ENCODE measurements at places on chromosomes 5 and 9.
A peak's percentile ranks its signal among the peaks of the same experiment; 100 is the strongest.

DNA sequence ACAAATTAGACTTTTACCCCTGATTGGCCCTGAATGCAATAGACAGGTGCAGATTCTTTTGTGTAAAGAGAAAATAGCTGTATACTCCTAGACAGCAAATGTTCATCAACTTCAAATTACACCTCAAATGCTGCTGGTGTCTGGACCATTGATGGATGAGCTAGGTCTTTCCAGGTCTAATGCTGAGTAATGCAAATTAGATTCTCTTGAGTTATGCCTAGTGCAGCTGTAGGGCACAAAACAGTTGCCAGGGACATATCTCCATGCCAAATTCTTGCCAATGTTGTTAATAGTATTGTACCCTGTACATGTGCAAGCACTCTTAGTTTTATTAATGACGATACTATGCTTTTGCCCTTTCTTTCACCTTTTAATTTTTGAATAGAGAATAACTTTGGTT is 72.3 kb upstream of the CNTLN start:
- no peak for DNase-seq

DNA sequence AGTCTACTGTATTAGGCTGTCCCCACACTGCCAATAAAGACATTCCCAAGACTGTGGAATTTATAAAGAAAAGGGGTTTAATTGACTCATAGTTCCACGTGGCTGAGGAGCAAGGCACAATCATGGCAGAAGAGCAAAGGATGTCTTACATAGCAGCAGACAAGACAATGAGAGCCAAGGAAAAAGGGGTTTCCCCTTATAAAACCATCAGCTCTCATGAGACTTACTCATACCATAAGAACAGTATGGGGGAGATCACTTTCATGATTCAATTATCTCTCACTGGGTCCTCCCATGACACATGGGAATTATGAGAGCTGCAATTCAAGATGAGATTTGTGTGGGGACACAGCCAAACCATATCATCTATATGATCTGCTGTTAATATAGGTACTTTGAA is 14.8 kb upstream of the FSTL4 start:
- no peak for DNase-seq

- DNase-seq: no peak
Measured at GRCh38 chr5:94782383-94782782, 163.9 kb downstream of the SLF1 start.

- DNase-seq: no peak
Measured at GRCh38 chr5:54421976-54422375, 33.5 kb upstream of the HSPB3 start.

DNA sequence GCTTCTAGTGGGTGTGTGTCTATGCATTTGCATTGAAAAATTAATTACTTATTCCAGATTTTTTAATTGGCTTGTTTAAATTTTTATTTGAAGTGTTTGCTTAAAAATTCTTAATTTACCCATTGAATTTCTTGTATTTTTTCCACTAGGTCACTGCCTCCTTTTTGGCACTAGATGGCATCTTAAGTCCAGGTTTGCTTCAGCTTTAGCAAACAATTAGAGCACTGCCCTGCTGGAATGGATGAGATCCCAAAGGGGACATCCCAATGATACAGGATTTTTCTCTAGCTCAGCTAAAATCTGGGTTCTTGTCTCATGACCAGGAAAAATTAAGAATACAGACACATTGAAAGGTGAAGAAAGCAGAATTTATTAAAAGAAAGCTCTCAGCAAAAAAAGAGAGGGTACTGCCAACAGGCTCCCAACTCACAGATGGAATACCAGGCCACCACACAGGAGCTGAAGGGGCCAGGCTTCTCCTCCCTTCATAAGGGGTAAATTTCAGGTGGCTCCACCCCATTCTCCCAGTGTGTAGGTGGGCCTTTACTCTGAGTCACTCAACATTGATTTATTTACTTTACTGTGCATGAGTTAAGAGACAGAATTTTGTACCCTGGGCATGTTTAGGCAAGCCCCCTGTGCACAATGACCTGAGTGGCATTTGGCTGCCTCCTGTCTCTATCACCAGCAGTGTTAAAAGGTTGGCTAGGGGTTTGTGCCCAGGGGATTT is 532.4 kb downstream of the ANXA1 start:
- no peak for DNase-seq

GRCh38 chr9:78130004-78130403 is 98.4 kb upstream of the GNAQ start:
- DNase-seq: no peak

DNA sequence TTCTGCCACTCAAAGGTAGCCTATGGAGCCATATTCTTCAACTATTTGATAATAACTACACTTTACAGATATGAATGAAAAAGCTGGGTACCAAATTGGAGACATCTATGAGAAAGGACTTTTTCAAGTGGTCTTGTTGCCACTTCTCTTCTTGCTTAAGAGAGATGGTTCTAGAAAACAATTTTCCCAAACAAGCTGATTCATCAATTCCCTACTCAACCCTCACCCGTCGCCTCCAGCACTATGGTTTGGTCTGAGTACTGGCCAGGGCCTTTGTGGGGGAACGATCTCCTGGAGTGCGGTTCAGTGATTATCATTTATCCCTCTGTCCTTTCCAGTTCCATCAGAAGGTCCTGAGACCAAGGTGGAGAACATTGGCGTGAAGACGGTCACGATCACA is 56.8 kb downstream of the IL31RA start:
- no peak for DNase-seq

- no peak for DNase-seq
Measured at GRCh38 chr5:20683241-20683940, 695.4 kb upstream of the CDH18 start.

DNA sequence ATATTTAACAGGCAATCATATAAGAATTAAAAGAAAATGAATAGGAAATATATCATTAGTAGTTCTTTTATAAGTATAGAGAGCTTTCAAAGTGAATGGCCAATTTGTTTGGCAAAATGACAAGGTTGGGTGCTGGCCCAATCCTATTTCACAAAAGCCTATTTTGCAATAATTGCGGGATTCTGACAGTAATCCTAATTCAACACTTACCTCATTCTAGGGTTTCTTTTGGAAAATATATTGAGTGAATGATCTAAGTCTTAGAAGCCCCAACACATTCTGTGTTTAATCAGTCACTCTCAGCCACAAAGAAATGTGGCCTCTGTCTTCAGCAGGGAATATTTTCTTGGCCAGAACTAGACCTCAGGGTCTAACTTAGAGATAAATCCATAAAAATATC is 835.9 kb upstream of the ZNF608 start:
- no peak for DNase-seq

GRCh38 chr9:23551311-23551721 is 274.7 kb downstream of the ELAVL2 start:
- DNase-seq: no peak

GRCh38 chr5:164326219-164326618 is 820.8 kb downstream of the MAT2B start:
- no peak for DNase-seq

DNA sequence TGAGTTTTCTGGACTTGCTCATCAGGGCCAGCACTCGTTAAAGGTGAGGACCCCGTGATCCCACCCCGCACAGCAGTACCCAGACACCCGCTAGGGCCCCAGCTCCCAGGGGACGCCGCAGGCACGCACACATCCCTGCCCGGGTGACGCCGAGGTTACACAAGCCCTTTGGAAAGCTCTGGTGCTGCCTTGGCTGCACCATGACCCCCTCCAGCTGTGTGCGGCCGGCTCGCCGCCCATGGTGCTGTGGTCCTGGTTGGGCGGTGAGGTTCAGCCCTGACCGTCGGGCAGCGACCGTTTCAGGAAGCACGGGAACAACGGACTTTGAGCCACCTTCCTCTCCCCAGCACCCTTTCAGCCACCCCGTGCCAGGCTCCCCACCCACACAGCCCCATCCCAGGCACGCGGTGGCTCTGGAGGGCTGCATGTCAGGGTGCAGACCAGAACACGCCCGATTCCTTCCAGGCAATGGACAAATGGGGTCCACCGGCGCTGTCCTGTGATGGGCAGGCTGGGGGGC is 7.5 kb upstream of the SLC12A7 start:
- no peak for DNase-seq

DNA sequence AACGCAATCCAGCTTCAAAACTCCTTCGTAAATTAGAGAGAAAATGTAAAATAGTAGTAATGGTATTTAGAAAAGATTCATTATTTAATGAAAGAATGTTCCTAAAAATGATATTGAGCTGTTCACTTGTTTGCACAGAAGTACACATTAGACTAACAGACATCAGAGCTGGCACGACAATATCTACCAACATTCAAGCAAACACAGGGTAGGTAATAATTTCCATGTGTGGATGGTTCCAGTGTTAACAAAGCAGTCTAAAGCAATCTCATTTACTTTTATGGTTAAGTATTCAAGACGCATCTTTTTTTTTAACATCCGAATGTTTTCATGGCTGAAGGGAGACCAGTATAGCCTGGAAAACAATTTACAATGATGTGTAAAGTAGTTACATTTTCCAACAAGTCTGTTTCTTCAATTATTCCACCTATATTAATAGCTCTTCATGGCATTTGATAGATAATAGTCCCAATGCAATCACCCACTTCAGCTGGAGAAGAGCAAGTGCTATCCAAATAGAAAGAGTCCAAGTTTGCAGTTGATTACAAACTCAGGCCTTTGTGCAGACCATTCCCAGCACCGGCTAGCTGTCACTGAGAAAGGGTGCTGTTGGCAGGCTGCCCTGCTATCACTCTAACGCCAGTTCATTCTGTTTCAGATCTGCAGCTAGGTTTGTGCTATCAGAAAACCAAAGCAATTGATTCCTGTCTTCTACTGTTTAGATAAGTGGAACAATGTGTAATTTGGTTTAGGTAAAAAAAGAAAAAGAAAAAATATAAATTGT is 458.8 kb downstream of the DTWD2 start:
- DNase-seq: no peak

- no peak for DNase-seq
Measured at GRCh38 chr9:37187713-37188439, 67.5 kb downstream of the ZCCHC7 start.

DNA sequence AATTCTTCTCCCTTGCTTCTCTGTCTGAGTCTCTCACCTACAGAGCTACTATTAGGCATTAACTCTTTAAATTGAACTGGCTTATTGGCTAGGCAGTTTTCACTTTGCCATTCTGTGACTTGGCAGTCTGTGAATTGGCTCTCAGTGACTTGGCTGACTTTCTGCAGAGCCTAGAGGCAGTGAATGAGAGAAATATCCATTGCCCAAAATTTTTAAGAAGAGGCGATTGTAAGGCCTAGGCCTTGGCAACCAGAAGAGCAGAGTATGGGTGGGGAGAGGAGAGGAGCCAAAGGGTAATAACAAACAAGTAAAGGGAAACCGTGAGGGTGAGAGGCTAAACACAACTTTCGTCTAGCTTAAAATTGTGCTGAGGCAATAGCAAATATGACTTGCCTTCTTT is 176.7 kb downstream of the PRR16 start:
- no peak for DNase-seq

- no peak for DNase-seq
Measured at GRCh38 chr5:171639205-171639621, 146.4 kb upstream of the SMIM23 start.

GRCh38 chr5:148443998-148444397 is 60.2 kb downstream of the FBXO38 start:
- peak; percentile 40 for DNase-seq

DNA sequence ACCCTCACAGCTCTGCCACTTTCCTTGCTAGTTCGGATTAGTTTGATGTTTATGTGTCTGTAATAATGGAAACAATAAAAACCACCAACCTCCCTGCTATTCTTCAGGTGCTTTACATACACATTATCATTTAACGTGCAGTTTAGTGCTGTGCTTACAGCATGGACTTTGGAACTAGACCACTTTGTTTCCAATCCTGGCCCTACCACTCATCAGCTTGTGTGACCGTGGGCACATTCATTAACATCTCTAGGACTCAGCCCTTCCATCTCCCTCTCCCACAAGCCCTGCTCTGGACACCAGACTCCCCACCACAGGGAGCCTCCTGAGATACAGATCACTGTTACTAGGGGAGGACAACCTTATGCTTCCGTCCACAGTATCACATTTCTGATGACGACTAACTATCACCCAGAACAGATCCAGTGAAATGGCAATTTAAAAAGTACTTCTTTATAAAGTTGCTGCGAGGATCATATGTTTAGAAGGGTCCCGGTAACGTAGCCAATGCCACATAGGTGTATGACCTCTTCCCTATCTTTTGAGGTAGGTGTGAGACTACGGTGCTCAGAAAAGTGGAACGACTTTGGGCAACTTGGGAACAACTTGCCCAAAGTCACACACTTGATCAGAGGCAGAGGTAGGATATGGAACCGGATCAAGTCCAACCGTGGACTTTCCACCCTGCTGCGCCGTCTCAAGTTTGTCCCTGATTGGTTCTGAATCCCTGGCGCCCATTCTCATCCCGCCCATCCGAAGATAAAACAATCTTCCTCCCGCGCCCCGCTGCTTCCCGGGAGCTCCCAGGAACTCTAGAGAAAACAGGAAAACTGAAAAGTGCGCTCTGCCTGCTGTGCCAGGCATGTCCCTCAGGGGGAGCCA is 132.4 kb upstream of the NIPBL start:
- DNase-seq: no peak

DNA sequence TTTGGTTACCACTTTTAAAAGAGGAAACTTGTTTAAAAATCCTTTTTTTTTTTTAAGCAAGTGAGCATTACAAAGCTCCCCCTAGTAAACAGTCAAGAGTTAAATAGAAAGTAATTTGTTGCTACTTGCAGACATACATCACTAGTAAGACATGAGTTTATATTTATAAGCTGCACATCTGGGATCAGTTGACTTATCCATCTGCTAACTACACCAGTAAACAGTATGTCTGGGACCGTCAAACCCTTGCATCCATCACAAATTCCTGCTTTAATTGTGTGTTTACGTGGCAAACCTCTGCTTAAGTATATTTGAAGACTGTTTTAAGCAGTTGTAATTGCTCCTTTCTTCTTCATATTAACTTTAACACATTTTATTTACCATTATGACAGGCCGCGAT is 146.8 kb downstream of the EBF1 start:
- DNase-seq: no peak

GRCh38 chr5:80389580-80389979 is 18.3 kb upstream of the ZFYVE16 start:
- no peak for DNase-seq

DNA sequence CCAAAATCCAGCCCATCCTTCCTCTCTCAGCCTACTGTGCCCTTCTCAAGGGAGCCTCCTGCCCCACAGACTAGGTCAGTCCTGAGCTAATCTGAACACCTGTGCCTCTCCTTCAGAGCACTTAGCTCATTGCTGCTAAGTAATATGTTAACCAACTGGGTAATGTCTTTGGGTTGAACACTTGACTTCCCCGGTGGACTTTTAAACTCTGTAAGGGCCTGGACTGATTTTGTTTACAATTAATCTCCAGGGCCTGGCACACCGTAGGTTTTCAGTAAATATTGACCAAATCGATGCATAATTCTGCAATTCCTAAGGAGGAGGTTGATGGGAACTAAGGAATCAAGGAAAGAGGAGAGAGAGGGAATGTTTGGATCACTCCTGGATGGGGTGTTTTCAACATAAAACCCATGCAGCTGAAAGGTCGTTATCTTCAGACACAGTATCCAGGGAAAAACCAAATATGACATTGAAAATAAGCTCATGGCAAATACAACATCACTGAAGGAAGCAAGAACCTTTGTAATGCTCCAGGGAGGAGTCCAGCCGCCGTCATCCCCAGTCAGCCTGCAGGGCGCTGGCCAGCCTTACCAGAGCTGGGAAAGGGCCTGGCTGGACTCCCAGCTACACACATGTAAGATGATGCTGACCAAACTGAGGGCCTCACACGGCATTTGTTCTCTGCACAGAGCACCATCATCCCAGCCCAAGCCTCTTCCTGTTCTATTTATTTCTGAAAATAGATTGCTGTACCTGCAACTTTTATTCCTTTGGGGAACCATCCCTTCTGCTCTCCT is 166.3 kb downstream of the C5orf15 start:
- DNase-seq: no peak

GRCh38 chr9:94687451-94687850 is 39.0 kb upstream of the AOPEP start:
- DNase-seq: no peak

All from activated CD4-positive, CD25-positive, alpha-beta regulatory T cell treated with anti-CD3 and anti-CD28 coated beads, Interleukin-2, amount 50 U/mL, for 16 hours (primary cell).